ENCODE measurements at places on chromosomes 11 and 22. TPM values are rescaled to one million over a fixed set of nuclear protein-coding genes. Genes with fewer than 3 reads are reported as not detected.

The SLC17A6 gene
- not detected for total RNA-seq

The TMA7B gene
- 0.69 TPM for total RNA-seq

The SMIM35 gene
- not detected for total RNA-seq

The KCNJ11 gene
- 6.3 TPM for total RNA-seq

The C22orf42 gene
- not detected for total RNA-seq

The KRTAP5-1 gene
- not detected for total RNA-seq

The ENTHD1 gene
- not detected for total RNA-seq

The MPPED2 gene
- total RNA-seq: 1.3 TPM

- no peak for DNase-seq
Measured at GRCh38 chr11:45247433-45247832, 38.7 kb downstream of the SYT13 start.

DNA sequence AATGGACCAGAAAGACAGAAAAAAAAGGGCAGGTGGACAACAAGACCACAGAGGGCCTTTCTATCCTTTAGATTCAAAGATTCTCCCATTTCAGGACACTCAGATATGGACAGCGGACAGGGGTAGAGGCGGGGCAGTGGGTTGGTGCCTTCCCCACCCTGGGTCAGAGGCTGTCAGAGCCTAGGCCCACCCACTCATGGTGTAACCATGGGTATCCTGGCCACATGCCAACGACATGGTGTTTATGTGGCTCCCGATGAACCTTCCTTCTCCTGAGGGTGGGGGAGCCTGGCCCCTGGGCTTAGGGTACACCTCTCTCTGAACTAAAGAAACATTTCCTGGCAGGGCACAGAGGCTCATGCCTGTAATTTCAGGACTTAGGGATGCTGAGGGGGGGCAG is 14.3 kb upstream of the P2RY2 start:
- peak; percentile 43 for DNase-seq

DNA sequence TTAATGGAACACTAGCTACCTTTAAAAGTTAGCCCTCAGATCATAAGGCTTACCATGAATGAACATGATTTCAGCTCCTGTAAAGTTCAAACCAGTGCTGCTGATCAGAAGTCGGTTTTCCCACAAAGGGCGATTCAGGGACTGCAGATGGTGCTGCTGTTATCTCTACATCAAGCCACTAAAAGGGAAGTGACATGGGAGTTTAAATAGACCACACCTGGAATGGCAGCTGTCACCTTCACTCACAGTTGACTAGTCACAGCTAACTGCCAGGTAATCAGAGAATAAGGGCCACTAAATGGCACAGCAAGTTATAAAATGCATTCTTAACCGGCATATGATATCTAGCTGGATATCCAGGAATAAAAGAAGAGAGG is 581.1 kb upstream of the ARHGAP42 start:
- no peak for DNase-seq

DNA sequence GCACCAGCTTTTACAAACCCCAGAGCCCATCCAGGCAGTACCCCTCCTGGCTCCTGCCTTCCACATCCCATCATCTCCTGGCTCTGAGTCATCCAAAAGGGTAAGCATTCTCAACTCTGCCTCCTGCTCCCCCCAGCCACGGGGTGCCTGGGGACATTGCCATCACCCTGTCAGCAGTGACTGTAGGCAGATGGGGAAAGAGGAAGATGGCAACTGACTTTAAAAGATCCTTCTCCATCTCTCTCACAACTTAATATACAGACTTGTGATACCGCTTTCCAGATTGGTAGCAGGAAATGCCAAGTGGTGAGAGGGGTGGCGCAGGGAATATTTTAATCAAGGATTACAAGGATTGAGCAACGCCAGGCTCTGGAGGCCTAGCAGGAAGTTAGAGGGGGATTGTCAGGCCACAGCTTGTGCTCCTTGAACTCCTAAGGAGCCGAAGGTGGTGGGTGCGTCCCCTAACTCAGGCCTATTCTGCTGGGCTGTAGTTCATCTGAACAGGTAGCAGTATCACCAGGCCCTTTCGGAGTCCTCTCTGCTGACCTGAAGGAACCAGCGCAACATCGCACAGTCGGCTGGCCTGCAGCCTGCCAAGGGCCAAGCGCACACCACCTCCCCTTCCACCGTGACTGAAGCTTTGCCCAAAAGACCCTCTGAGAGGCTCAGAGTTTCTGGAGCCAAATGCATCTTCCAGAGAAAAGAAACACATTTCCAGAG is 83.3 kb downstream of the ZC3H12C start:
- no peak for DNase-seq

GRCh38 chr11:1834779-1835670 is at the start of gene SYT8:
SYT8 (plus strand) TSS chr11:1834990; CDS start chr11:1835106, 116 bp downstream.
- no peak for DNase-seq

DNA sequence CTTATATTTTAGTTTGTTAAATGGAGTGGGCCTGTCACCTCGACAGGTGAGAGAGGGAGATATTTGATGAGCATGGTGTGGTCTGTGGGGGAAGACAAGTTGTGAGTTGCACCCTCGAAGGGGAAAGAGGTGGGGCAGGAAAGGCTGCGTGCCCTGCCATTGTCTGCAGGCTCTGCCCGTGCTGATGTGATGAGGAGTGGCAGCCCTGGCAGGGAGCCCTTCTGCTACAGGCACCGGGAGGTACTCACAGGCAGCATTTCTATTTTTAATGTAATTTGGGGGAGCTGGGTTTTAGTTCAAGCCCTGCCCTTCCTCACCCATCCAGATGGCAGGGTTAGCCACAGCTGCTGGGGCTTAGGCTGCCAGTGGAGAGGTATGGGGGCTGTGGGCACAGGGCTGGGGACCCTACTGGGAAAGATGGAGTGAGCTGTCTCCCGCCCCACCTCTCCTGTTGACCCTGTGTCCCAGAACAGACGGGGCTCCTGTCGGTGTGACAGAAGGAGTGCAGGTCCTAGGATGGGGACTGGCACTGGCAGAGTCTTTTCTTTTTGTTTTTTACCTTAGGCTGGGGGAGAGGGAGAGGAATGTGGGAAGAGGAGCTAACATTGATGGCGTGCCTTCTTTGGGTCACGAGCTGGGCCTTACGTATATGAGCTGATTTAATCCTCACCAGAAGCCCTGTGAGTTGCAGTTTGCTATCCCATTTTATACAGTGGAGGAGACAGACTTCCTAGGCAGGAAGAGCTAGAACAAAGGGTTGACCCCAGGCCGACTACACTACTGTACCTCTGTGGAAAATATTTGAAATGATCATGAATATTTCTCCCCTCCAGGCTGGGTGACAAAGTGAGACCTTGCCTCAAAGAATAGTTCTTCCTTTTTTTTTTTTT is 51.6 kb downstream of the CEP164 start:
- DNase-seq: no peak

DNA sequence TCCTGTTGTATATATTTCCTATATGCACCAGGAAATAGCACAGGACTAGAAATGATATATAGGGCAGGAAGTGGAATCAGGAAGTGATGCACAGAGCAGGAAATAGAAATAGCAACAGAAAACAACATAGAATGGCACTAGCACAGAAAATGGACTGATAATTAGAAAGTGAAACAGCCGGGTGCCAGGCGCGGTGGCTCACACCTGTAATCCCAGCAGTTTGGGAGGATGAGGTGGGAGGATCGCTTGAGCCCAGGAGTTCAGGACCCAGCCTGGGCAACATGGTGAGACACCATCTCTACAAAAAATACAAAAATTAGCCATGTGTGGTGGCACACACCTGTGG is 10.0 kb upstream of the RELT start:
- DNase-seq: no peak

DNA sequence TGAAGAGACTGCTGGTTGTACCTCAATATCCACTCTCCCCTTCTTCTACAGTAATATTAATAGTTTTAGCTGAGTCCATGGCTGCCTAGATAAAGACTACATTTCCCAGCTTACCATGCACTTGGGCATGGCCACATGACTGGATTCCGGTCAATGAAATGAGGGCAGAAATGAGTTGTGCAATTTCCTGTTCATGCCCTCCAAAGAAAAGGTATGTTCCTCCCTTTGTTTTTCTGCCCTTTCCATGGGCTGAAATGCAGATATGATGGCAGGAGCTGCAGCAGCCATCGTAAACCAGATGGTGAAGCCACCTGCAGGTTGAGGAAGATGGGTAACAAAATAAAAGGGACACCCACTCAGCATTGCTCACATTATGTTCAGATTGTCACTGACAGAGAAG is 15.3 kb upstream of the ELFN2 start:
- DNase-seq: no peak

DNA sequence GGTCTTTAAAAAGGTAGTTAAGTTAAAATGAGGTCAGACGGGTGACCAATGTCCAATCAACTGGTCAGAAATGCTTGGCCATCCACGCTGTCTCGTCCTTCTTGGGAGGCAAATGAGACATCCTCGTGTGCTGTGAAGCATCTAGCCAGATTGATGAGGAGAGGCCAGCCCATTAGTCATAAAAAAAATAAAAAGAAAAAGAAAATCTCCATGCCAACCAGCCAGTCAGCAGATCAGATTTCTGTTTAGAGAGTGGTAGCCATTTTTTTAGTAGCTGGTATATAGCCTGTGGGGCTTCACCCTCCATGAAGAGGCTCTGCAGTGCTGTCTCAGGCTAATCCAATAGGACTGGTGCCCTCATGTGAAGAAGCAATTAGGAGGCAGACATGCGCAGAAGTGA is 343.1 kb upstream of the SYN3 start:
- DNase-seq: no peak

- DNase-seq: no peak
Measured at GRCh38 chr11:8744423-8744822, 61.8 kb downstream of the RPL27A start.

DNA sequence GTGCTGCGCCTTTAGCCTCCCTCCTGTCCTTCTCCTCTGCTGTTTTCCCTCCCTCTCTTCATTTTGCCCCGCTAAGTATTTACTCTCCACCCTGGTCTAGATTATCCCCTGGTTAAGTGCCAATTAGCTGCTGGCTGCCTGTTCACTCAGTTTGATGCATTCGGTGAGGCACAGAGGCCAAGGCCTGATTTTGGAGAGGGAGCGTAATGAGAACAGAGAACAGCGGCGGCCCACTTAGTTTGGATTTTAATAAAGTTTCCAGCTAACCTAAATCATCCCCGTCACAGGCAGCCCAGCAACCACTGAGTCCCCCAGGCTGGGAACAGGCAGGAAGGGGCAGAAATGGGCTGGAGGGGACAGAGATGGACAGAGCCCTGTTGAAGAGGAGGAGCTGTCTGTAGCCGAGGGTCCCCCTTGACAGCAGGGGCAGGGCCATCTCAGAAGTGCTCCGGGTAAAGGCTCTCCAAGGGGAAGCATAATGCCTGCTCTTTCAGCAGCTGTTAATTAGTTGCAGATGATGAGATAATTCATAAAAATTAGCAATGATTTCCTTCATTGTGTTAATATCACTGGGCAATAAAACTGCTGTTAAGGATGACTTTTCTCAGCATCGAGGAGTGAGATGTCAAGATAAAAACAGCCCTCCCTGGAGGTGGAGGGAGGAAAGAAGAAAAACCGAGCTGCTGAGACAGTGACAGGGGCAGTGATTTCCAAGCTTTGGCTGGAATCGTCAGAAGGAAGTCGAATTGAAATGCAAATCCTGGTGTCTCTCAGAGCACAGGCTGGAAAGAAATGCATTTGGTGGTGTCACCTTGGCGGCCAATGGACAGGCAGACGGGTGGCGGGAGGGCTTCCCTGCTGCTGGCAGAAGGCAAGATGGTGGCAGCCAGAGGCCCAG is 170.1 kb downstream of the GRIK4 start:
- DNase-seq: no peak

DNA sequence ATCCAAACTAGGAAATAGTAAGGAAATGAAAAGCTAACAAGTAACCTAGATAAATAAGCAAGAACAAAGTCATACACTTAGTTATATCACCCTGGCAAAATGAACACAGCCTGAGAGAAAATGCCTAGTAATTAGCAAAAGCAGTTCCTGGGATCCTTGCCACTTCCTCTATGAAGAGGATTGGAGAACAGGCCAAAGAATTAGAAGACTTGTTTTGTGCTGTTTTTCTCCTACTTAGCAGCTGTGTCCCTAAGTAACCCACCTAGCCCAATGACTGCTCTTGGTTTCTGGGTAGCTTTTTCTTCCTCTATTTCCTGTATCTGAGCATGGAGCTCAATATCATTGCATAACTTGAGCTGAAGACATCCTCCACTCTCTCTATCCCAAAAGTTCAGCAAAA is 713.9 kb downstream of the ETS1 start:
- no peak for DNase-seq

GRCh38 chr11:18615628-18616392 is 16.2 kb downstream of the MISFA start:
- DNase-seq: no peak

- DNase-seq: no peak
Measured at GRCh38 chr11:3115321-3115720, 49.8 kb downstream of the OSBPL5 start.

DNA sequence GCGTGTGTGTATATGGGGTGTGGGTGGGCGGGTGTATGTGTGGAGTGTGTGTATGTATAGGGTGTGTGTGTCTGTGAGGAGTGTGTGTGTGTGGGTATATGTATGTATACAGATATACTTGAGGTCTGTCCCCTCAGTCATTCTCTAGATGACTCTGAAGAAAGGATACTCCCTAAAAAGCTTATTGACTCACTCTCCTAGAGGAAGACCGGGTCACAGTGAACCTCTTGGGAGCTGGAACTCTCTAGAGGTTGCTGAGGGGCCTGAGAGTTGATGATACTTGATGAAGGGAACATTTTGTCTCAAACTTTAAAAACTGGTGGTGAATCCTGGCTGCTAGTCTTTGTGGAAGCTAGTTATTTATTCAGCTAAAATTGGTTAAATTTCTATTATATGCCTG is 15.1 kb downstream of the STX3 start:
- no peak for DNase-seq

DNA sequence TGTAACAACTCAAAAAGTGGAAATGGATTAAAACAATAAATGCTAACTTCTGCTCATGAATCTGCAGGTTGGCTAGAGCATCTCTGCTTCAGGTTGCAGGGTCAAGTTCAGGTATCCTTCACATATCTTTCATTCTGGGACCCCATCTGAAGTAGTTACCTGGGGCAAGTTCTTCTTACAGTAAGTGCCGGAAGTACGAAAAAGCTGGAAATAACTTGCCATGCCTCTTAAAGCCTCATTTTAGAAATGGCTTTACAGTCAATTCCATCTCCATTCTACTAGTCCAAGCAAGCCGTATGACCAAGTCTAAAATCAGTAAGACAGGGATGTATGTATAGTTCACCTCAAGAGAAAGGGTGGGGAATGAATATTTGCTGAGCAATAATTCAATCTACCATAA is 93.7 kb downstream of the FCHSD2 start:
- no peak for DNase-seq

DNA sequence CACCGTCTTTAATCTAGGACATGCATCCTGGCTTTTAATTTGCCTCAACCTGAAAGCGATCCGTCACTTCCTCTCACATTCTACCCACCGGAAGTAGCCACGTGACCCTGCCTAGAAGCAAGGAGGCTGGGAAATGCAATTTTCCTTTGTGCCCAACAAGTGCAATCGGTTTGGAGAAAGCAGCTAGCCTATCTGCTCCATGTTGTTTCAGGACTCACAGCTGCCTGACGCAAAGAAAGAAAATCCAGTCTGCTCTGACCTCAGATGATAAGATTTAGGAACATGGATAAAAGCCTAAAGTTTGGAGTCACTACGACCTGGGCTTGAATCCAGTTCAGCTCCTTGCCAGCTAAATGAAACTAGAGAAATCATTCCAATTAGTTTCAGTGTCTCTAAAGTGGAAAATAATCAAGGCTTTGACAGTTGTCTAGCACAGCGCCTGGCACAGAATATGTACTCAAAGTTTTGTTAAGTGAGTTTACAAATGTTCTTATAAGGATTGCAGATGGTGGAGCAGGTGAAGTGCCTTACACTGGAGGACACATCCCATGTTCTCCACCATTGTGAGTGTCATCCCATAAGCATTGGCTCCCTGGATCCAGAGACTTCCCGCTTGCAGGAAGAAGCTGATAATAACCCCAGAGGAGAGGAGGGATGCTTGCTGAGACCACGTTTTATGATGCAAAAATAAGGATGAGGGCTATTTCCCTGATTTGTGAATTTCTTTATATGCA is 553.7 kb downstream of the MN1 start:
- no peak for DNase-seq

Measured in upper lobe of right lung (tissue), 1 donor.